Fibroblast of lung (primary cell): ENCODE measurements at places on chromosomes 7 and 10. TPM values are rescaled to one million over a fixed set of nuclear protein-coding genes. Genes with fewer than 3 reads are reported as not detected.

DNA sequence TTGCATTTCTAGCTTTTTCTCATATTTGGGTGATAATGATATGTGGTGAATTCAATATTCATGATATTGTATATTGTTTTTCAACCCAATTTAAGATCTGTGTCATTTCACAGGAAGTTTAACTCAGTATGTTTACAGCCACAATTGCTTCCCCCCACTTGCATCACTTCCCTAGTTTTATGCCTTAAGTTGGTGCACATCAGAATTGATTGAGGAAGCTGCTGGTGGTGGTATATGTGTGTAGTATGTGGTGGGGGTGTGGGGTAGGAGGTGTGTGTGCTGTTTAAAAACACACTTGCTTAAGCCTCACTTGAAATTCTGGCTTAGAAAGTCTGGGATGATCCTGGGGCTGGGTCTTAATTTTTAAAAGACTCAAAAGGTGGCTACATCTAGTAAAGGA is 245.1 kb upstream of the AOAH start:
- no peak overlapping the region for H3K4me3 ChIP-seq
- DNase-seq, result no peak
- no peaks in the 10 kb centered on the region for H3K27me3 ChIP-seq
- H3K27ac ChIP-seq, result no peak overlapping the region
- no peaks in the 10 kb centered on the region for H3K4me1 ChIP-seq

GRCh38 chr10:59995862-59996261 is 89.5 kb upstream of the CCDC6 start:
- DNase-seq, result no peak
- H3K27ac ChIP-seq, result no peak overlapping the region
- no peak overlapping the region for H3K4me3 ChIP-seq
- no peaks in the 10 kb centered on the region for H3K4me1 ChIP-seq

DNA sequence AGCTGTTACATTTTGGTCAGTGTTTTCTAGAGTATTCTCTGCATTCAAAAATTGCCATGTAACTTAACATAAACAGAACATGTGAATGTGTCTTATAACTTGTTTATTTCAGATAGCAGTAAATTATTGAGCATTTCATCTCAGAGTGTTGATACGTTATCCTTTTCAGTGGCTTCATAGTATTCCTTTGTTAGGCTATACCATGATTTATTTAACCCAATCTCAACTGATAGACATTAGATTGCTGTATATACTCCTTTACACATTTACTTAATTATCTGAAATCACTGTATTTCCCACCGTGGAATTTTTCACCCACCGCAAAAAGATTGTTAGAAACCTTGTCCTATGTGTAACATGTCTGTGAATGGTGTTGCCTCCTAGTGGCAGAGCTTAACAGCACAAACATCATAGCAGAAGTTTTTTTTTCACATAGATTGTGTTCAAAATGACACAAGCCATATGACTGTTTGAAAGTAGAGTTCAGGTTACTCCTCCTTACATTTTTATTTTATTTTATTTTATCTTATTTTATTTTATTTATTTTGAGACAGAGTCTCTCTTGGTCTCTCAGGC is 21.4 kb downstream of the SLF2 start:
- no peak overlapping the region for H3K4me3 ChIP-seq
- no peak overlapping the region for H3K27ac ChIP-seq
- H3K27me3 ChIP-seq, result no peaks in the 10 kb centered on the region
- DNase-seq, result peak; percentile 18
- peaks cover 1% of the 10 kb centered on the region for H3K4me1 ChIP-seq

- no peak overlapping the region for H3K27ac ChIP-seq
- H3K4me1 ChIP-seq, result no peaks in the 10 kb centered on the region
- H3K4me3 ChIP-seq, result no peak overlapping the region
- H3K36me3 ChIP-seq, result no peaks in the 10 kb centered on the region
These were observed 323.7 kb upstream of the KLF6 start for GRCh38 chr10:4108693-4109092.

GRCh38 chr10:86944031-86944419 is 13.4 kb downstream of the MMRN2 start:
- H3K27me3 ChIP-seq, result no peaks in the 10 kb centered on the region
- no peak overlapping the region for H3K4me3 ChIP-seq
- DNase-seq, result no peak
- no peaks in the 10 kb centered on the region for H3K4me1 ChIP-seq

DNA sequence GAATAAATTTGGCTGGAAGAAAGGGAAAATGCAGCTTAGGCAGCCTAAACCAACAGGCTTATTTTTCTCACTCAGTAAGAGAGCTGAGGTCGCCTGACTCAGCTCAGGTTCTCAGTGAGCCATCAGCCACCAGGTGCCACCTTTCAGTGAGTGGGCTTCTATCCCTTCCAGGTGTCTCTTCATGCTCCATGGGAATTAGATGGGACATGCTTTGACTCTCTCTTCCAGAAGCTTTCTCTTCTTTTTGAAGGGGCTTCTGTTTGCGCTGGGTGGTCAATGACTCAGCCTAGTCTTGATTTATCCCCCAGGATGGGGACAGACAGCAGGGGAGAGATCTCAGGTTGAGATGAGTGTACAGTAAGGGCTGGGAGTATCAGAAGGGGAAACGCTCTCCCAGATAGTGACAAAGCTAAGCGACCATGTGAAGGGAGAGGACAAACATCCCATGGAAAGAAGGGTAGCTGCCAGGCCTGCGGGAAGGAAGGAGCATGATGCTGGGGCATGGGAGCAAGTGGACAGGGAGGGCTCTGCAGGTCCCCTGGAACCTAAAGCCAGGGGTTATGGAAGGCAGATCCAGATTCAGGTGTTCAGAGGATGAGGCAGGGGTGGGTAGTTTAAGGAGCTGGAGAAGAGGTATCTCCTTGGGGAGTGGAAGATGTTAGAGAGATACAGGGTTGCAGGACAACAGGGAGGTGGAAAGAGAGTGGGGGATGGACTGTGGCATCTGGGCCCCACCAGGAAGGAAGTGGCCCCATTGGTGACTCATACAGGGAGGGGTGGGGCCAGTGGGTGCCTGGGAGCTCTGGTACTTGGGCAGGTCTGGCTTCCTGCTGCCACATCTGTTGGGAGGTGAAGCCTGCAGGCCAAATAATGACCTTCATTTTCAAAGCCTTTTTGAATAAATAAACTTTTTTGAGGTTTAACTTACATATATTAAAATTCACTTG is 32.5 kb downstream of the OGDH start:
- H3K27ac ChIP-seq, result peak overlapping the region; percentile 94
- peaks cover 31% of the 10 kb centered on the region for H3K4me1 ChIP-seq

GRCh38 chr7:234051-234707 is 41.8 kb downstream of the FAM20C start:
- H3K4me1 ChIP-seq, result peaks cover 49% of the 10 kb centered on the region
- no peaks in the 10 kb centered on the region for H3K27me3 ChIP-seq
- peak overlapping the region; percentile 95 for H3K27ac ChIP-seq
- peak; percentile 23 for DNase-seq

DNA sequence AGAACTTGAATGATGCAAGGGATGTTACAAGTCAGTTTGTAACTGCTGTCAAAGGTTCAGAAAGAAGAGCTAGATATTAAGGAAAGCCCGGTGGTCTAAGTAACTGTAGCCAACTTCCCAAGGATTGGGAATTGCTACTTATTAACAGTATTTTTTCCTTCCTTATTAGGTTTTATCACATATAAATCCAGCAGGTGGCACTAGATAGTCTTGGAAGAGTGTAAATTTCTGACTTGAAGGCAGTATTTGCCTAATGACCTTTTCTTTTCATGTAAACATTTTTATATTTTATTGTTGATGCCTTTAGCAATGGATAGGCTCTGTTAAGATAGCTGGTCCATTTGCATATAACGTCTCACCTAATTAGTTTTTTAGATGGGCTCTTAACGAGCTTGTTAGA is 51.2 kb downstream of the ANLN start:
- H3K4me3 ChIP-seq, result no peak overlapping the region
- no peaks in the 10 kb centered on the region for H3K27me3 ChIP-seq
- peaks cover 3% of the 10 kb centered on the region for H3K36me3 ChIP-seq
- DNase-seq, result peak; percentile 35

- H3K27ac ChIP-seq, result no peak overlapping the region
- no peak overlapping the region for H3K4me3 ChIP-seq
- peak; percentile 25 for DNase-seq
- no peaks in the 10 kb centered on the region for H3K27me3 ChIP-seq
- no peaks in the 10 kb centered on the region for H3K36me3 ChIP-seq
These were observed 176.8 kb downstream of the PKD1L1 start for GRCh38 chr7:47771336-47771989.

DNA sequence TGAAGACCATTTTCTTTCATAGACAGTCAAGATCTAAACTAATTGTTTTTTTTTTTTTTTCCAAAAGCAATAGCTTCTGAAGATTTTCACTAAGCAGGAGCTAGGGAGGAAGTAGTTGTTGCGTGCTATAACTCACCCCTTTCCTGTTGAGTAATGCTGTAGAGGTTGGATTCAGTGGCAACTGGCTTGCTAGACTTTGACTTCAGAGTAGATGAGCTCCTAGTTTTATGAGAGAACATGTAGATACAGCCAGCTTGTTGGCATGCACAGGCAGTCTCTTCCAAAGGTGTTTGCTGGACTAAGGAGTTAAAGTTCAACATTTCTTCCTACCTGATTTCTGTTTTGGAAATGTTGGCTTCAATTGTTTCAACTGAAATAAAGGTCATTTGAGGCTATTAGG is 66.2 kb upstream of the MXI1 start:
- DNase-seq, result no peak
- no peak overlapping the region for H3K27ac ChIP-seq
- H3K36me3 ChIP-seq, result no peaks in the 10 kb centered on the region
- H3K27me3 ChIP-seq, result no peaks in the 10 kb centered on the region
- no peaks in the 10 kb centered on the region for H3K4me1 ChIP-seq
- H3K4me3 ChIP-seq, result no peak overlapping the region

DNA sequence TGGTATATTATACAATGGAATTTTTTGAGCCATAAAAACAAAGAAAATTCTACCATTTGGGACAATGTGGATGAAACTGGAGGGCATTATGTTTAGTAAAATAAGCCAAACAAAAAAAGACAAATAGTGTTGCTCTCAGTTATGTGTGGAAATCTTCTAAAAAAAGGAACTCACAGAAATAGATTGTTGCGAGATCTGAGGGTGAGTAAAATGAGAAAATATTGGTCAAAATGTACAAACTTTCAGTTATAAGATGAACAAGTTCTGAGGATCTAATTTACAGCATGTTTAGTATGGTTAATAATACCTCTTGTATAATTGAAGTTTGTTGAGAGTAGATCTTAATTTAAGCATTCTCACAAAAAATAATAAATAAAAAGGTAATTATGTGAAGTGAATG is 291.2 kb downstream of the KIF20B start:
- no peaks in the 10 kb centered on the region for H3K27me3 ChIP-seq
- no peaks in the 10 kb centered on the region for H3K36me3 ChIP-seq
- no peak for DNase-seq
- no peak overlapping the region for H3K4me3 ChIP-seq
- no peaks in the 10 kb centered on the region for H3K4me1 ChIP-seq

DNA sequence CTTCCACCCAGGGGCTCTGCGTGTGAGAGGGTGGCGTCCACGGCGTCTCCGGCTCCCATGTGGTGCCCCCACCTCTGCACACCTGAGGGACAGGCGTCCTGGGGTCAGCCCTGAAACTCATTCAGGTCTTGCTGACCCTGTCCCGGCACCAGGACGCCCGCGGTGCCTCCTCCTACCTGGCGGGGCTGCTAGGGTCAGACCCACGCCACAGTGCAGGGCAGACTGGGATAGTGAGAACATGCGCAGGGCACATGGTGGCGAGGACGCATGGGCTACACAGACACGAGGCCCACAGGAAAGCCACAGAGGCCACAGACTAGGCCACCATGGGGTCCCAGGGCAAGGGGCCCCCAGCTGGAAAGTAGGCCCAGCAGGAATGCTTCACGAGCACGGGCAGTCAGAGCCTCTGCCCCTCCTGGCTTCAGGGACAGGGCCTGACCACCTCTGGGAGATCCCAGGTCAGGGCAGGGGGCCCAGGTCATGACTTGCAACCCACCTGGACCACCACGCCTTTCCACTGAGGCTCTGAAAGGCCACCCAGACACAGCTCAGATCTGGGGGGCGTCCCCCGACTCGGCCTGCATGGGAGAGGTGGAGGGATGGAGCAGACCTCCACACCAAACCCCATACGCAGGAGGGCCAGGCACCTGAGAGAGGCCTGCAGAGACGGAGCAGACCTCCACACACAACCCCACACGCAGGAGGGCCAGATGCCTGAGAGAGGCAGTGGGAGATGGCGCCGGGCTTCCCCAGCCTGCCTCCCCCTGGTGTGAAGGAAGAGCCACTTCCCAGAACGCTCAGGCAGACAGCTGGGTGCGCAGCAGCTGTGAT is 188.6 kb downstream of the ELFN1 start:
- H3K27ac ChIP-seq, result no peak overlapping the region
- H3K36me3 ChIP-seq, result no peaks in the 10 kb centered on the region
- H3K4me3 ChIP-seq, result no peak overlapping the region
- no peak for DNase-seq
- H3K4me1 ChIP-seq, result peaks cover 3% of the 10 kb centered on the region

The INTS1 gene
- 22.9 and 35.5 TPM in 2 replicates for total RNA-seq

The AKR1C4 gene
- total RNA-seq, result not detected in 2 replicates
